ENCODE measurements at places on chromosomes 3 and 15.

- no peaks in the 10 kb centered on the region for H3K27me3 ChIP-seq
- no peaks in the 10 kb centered on the region for H3K36me3 ChIP-seq
- no peaks in the 10 kb centered on the region for H3K4me1 ChIP-seq
- H3K4me3 ChIP-seq = no peak overlapping the region
Measured at GRCh38 chr3:110017304-110017703, 680.0 kb upstream of the DPPA4 start.

DNA sequence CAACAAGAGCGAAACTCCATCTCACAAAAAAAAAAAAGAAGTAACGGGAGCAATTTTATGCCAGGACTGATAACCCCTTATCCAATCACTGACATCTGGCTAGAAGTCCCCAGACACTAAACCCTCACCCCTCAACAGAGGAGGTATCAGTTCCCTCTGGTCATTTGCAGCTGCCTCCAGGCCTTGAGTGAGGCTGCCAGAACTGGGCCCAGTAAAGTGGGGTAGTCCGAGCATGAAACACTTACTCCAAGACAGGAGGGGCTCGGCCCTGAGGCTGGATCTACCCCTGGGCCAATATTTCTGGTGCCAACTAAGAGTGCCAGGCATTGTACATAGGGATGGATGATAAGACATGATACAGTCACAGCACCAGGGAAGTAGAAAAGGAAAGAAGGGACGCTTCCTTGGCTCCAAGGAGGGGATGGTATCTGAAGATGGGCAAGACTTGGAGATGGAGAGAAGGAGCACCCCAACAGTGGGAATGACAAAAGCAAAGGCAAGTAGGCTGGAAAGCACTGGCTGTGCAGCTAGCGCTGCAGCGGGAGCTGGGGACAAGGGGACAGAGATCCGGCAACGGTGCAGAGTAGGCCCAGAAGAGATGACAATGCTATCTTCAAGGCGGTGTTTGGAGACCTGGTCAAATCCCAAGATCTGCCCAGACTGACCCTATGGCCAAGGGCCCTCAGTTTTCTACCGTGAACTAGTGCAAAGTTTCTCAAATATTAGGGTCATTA is 2.2 kb downstream of the XXYLT1 start:
- peaks cover 7% of the 10 kb centered on the region for H3K4me1 ChIP-seq
- H3K27me3 ChIP-seq = no peaks in the 10 kb centered on the region
- H3K4me3 ChIP-seq = no peak overlapping the region

DNA sequence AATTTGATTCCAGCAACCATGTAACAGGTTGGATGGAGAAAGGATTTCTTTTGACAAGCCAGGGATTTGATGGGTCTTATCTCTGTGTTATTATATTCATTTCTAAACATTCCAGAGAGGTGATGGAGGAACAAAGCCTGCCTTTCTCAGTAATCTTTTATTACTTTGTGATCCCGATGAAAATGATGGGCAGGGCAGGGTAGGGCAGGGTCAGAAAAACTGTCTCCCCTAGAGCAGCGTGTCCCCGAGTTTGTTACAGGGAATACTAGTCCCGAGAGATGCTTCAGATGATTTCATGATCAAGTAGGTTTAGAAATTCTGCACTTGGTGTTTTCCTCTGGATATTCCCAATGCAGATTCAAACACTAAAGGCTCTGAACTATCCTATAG is 111.8 kb upstream of the RGMA start:
- H3K27ac ChIP-seq = no peak overlapping the region
- no peaks in the 10 kb centered on the region for H3K36me3 ChIP-seq
- peaks cover 5% of the 10 kb centered on the region for H3K4me1 ChIP-seq
- H3K27me3 ChIP-seq = no peaks in the 10 kb centered on the region
- no peak for DNase-seq

DNA sequence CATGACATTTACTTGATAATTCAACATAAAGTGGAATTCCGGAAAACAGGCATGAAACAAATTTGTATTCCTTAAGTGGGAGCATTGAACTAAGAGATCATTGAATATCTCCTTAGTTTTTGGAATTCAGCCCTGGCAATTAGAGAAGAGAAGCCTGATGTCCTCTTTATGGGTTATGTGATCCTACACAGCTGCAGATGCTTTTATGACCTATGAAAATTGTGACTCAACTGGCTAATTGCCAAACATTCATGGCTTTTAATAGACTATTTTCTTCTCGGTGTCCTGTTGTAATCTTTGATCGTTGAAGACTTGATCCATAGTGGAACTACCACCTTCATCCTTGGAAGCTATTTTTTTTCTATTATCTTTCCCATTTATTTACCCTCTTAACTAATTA is 46.1 kb downstream of the AGBL1 start:
- peaks cover 2% of the 10 kb centered on the region for H3K4me1 ChIP-seq
- H3K27me3 ChIP-seq = no peaks in the 10 kb centered on the region
- no peaks in the 10 kb centered on the region for H3K36me3 ChIP-seq

- H3K27ac ChIP-seq = no peak overlapping the region
- DNase-seq = no peak
- no peak overlapping the region for H3K4me3 ChIP-seq
Measured at GRCh38 chr3:82494977-82495489, 733.6 kb upstream of the GBE1 start.

DNA sequence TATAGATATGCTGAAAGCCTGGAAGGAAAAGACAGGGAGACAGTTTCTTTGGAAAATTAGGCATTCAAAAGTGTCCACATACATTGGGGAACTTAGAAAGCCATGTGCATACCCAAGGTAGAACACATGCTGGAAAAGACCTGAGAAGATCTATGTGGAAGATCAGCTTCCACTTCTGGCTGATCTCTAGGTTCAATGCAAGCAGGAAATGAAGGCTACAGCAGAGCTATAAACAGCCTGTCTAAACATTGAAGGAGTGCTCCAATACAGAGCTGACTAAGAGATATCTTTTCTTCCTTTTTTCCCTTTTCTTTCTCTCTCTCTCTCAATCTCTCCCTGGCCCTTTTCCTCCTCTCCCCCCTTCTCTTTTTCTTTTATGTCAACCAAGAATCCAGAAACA is 73.6 kb upstream of the TCF12 start:
- no peaks in the 10 kb centered on the region for H3K36me3 ChIP-seq
- DNase-seq = no peak
- no peak overlapping the region for H3K27ac ChIP-seq
- no peaks in the 10 kb centered on the region for H3K4me1 ChIP-seq
- no peaks in the 10 kb centered on the region for H3K27me3 ChIP-seq
- no peak overlapping the region for H3K4me3 ChIP-seq

GRCh38 chr3:193974191-193974652 is 161.7 kb upstream of the HES1 start:
- H3K27ac ChIP-seq = no peak overlapping the region
- DNase-seq = no peak
- H3K36me3 ChIP-seq = no peaks in the 10 kb centered on the region
- peaks cover 20% of the 10 kb centered on the region for H3K4me1 ChIP-seq
- H3K27me3 ChIP-seq = no peaks in the 10 kb centered on the region

DNA sequence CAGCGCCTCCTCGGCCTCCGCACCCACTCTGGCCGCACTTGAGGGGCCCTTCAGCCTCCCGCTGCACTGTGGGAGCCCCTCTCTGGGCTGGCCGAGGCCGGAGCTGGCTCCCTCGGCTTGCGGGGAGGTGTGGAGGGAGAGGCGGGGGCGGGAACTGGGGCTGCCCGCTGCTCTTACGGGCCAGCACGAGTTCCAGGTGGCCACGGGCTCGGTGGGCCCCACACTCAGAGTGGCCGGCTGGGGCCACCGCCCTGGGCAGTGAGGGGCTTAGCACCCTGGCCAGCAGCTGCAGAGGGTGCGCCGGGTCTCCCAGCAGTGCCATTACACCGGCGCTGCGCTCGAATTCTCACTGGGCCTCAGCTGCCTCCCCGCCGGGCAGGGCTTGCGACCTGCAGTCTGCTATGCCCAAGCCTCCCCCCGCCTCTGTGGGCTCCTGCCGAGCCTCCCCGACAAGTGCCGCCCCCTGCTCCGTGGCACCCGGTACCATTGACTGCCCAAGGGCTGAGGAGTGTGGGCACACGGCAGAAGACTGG is 167.1 kb upstream of the PLSCR5 start:
- H3K27ac ChIP-seq = no peak overlapping the region
- H3K36me3 ChIP-seq = no peaks in the 10 kb centered on the region
- no peaks in the 10 kb centered on the region for H3K4me1 ChIP-seq
- no peak overlapping the region for H3K4me3 ChIP-seq
- no peaks in the 10 kb centered on the region for H3K27me3 ChIP-seq
- no peak for DNase-seq

GRCh38 chr3:69330891-69331400 is 54.9 kb downstream of the FRMD4B start:
- no peaks in the 10 kb centered on the region for H3K4me1 ChIP-seq
- no peak for DNase-seq
- H3K27ac ChIP-seq = no peak overlapping the region
- H3K27me3 ChIP-seq = no peaks in the 10 kb centered on the region

DNA sequence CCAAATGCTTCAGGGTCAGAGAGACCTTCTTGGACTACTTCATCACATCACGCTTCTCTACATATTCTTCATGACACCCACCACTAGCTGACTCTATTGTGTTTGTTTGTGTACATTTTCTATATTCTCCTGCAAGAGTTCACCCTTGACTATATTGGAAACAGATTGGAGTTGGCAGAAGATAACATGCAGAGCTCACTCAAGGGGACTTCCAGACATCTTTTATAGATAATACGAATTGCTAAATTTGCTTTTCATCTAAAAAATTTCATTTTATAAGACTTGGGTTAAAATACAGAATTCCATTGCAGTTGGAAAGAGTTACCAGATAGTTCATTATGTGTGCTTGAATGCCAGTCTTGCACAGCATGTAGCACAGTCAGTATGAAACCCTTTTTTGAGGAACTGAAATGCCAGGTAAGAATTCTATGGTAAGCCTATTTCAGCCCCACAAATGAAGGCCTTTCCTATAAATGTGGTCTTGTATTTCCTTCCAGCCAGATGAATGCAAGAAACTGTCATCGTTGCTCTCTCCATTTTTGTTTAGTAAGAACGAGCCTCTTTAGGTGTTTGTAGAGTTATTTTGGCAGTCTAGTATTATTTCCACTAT is 177.6 kb downstream of the GHSR start:
- peaks cover 2% of the 10 kb centered on the region for H3K4me1 ChIP-seq
- H3K36me3 ChIP-seq = no peaks in the 10 kb centered on the region
- no peak for DNase-seq
- H3K27ac ChIP-seq = no peak overlapping the region
- no peak overlapping the region for H3K4me3 ChIP-seq

GRCh38 chr3:28690176-28690575 is 341.6 kb upstream of the AZI2 start:
- H3K4me3 ChIP-seq = no peak overlapping the region
- no peaks in the 10 kb centered on the region for H3K4me1 ChIP-seq
- DNase-seq = no peak
- no peaks in the 10 kb centered on the region for H3K27me3 ChIP-seq

DNA sequence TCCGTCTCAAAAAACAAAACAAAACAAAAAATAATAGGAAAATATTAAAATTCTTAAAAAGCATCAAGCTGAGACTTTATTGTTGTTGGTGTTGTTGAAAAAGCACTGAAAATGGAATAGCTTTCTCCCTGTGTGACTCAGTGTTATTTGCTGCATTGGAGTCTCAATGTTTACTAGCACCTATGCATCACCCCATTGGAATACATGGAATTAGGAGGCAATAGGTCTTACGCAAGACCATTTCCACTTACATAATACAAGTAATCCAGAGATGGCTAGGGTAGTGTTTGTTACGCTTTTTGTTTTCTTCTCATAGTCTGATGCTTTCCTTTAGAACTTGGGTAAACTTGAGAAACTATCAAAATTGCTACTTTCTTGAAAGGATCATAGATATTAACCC is 15.2 kb downstream of the GXYLT2 start:
- H3K4me1 ChIP-seq = peaks cover 3% of the 10 kb centered on the region
- no peak overlapping the region for H3K27ac ChIP-seq
- no peaks in the 10 kb centered on the region for H3K27me3 ChIP-seq
- no peaks in the 10 kb centered on the region for H3K36me3 ChIP-seq
- DNase-seq = no peak
- H3K4me3 ChIP-seq = no peak overlapping the region

GRCh38 chr15:31359702-31360111 is 33.1 kb downstream of the KLF13 start:
- H3K4me3 ChIP-seq = no peak overlapping the region
- H3K4me1 ChIP-seq = peaks cover 11% of the 10 kb centered on the region
- no peaks in the 10 kb centered on the region for H3K27me3 ChIP-seq
- DNase-seq = no peak
- H3K27ac ChIP-seq = no peak overlapping the region

- no peak for DNase-seq
- H3K4me3 ChIP-seq = no peak overlapping the region
- no peaks in the 10 kb centered on the region for H3K4me1 ChIP-seq
- H3K27me3 ChIP-seq = peaks cover 5% of the 10 kb centered on the region
- no peaks in the 10 kb centered on the region for H3K36me3 ChIP-seq
Measured at GRCh38 chr3:156627946-156628569, 46.3 kb upstream of the TIPARP start.

GRCh38 chr15:99906793-99907192 is 173.6 kb upstream of the LYSMD4 start:
- DNase-seq = no peak
- no peaks in the 10 kb centered on the region for H3K4me1 ChIP-seq
- no peak overlapping the region for H3K27ac ChIP-seq
- no peaks in the 10 kb centered on the region for H3K36me3 ChIP-seq
- no peaks in the 10 kb centered on the region for H3K27me3 ChIP-seq
- H3K4me3 ChIP-seq = no peak overlapping the region

- no peak overlapping the region for H3K27ac ChIP-seq
- no peak for DNase-seq
- H3K27me3 ChIP-seq = no peaks in the 10 kb centered on the region
Measured at GRCh38 chr3:111249421-111249820, 177.8 kb downstream of the NECTIN3 start.

- H3K36me3 ChIP-seq = no peaks in the 10 kb centered on the region
- DNase-seq = no peak
- H3K27me3 ChIP-seq = no peaks in the 10 kb centered on the region
- H3K4me3 ChIP-seq = no peak overlapping the region
- H3K27ac ChIP-seq = no peak overlapping the region
Measured at GRCh38 chr15:58019503-58020376, 45.8 kb downstream of the ALDH1A2 start.

GRCh38 chr15:80115021-80115420 is 37.8 kb upstream of the FAH start:
- no peaks in the 10 kb centered on the region for H3K4me1 ChIP-seq
- no peaks in the 10 kb centered on the region for H3K36me3 ChIP-seq
- H3K27me3 ChIP-seq = no peaks in the 10 kb centered on the region
- no peak overlapping the region for H3K27ac ChIP-seq

DNA sequence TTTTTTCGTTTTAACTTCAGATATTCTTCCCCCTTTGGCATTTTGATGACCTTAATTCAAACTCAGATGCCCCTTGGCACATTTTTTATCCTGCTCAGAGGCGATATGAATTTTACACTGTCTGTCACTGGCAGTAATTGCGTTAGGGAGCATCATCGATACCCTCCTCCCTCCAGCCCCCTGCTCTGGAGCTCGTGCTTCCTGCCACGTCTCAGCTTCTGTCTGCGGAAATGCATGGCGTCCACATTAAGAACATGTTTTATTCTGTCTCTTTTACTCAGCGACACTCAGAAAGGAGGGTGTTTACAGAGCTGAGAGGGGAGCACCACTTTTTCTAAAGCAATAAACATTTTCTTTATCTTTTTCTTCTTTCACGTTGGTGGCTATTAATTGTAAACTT is 254.2 kb downstream of the EBLN2 start:
- no peak overlapping the region for H3K4me3 ChIP-seq
- no peak for DNase-seq
- H3K27ac ChIP-seq = no peak overlapping the region
- no peaks in the 10 kb centered on the region for H3K27me3 ChIP-seq

GRCh38 chr3:74149466-74149865 is 465.0 kb downstream of the CNTN3 start:
- H3K36me3 ChIP-seq = no peaks in the 10 kb centered on the region
- no peaks in the 10 kb centered on the region for H3K27me3 ChIP-seq
- no peaks in the 10 kb centered on the region for H3K4me1 ChIP-seq
